Peyer's patch (tissue), 4 donors: ENCODE measurements at places on chromosomes 5 and 9. TPM values are rescaled to one million over a fixed set of nuclear protein-coding genes. Genes with fewer than 3 reads are reported as not detected.

Gene FOXD1
- total RNA-seq = 5.8 TPM

Gene CCDC69
- total RNA-seq = 86.6 TPM

Gene SETD9
- 10.7 TPM for total RNA-seq

Gene ANKRD34B
- not detected for total RNA-seq

Gene WDR38
- total RNA-seq = not detected

Gene FOXD4L5
- total RNA-seq = not detected

Gene C5orf58
- total RNA-seq = not detected
